ENCODE measurements at places on chromosomes 2 and 18.

- no peak for DNase-seq
These were observed 90.7 kb upstream of the TNP1 start for GRCh38 chr2:216950547-216950946.

DNA sequence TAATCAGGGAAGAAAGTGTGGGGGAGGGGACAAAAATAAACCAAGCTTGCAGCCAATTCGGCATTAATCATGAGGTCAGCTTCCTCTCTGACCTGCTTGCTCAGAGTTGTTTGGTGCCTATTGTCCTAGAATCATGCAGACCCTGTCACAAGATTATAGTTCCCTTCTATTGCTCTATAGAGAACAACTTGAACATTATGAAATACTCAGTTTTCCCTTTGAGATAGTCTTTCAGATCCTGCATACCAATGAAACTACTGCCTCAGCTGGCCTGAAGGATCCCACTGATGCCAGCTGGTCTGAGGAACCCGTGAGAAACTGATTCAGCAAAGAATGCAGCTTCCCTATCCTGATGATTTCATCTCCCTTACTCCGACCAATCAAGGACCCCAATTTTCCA, 955 bp upstream of the BBS5 start:
- DNase-seq, result no peak

DNA sequence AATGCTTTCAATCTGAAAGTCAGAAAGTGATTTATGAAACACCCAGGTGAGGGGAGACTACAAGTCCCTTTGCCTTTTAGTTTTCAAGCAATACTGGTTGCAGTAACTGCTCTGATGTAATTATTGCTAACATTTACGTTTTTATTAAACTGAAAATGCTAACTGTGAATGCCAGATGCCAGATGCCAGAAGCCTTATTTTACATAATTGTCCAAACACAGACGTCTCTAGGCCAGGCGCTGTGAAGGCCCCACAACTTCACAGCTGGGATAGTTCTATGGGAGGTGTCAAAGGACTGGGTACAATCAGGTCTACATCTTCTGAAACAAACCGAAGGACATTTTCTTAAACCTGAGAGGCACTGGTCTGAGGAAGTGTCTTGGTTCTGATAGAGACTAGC, 27.5 kb upstream of the MSGN1 start:
- no peak for DNase-seq

DNA sequence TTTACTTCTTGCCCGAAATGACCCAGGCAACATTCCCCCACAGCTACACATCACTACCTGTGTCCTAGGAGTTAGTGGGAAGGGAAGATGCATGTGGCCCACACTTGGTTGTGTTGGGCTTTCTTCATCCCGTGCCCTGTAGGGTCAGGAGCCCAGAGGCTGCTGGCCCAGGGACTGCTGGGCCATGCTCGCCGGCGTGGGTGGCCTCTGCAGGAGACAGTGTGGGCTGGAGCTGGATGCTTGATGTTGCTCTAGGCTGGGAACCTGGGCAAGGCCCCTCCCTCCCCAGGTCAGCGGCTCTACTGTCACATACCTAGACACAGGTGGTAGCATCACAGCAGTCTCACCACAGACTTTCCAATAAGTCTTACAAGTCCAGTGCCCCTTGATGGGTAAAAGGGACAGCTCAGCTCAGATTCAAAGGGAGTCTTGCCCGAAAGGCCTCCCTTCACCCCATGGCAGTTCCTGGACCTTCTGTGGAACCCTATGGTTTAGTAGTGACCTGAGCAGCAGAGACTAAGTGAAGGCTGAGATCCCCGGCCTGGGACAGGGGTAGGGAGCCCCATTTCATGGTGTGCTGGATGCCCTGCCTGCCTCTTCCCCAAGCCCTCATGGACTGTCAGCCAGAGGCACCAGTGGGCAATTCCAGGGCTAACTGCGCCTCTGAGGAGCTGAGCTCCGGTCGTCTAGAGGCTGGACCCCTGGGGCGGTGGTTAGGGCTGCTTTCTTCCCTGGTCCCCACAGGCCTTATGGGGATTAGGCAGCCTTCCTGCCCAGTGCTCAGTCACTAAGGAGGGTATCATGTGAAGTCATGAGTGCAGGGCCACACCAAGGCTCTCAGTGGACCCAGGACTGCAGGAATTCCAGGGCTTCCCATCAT, 45.4 kb upstream of the FAHD2A start:
- DNase-seq, result no peak

DNA sequence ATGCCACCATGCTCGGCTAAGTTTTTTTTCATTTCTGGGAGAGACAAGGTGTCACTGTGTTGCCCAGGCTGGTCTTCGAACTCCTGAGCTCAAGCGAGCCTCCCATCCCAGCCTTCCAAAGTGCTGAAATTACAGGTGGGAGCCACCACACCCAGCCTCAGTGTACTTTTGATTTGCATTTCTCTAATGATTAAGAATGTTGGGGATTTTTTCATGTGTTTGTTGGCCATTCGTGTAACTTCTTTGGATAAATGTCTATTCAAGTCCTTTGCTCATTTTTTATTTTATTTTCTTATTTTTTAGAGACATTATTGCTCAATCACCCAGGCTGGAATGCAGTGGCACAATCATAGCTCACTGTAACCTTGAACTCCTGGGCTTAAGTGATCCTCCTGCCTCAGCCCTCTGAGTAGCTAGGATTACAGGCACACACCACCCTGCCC, 73.1 kb downstream of the TMEM185B start:
- DNase-seq, result no peak

DNA sequence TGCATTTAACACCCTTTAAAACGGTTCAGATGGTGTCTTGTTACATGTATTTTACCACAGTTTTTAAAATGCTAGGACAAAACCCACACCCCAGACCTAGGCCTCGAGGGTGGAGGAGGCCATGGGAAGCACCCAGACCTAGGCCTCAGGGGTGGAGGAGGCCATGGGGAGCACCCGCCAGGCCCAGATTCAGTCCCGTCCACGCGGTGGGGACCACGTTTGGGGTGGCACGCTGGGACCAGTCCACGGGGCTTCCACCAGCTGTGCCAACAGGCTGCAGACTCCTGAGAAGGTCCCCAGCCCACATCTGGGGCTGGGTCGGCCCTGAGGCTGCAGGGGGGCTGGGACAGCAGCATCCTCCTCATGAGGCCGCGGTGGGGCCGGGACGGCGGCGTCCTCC, 63.4 kb downstream of the SLC66A2 start:
- DNase-seq, result no peak

DNA sequence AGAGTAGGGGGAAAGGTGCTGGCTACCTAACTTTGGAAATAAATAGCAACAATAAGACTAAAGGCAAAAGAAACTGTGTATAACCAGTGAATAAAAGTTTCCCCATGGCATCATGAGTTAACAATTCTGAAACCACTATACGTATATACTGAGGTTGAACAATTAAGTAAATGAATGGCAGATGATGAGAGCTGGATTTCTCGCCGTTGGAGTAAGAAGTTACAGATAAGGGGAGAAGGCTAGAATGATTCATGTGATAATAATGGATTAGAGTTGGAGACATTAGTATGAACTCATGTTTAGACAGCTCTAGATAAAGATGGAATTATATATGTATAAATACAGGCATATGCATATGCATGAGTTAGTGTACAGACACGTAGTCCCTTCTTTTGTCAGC, 152.7 kb downstream of the UBR3 start:
- DNase-seq, result no peak

GRCh38 chr18:6414118-6414722, 491 bp downstream of the L3MBTL4 start:
- no peak for DNase-seq

DNA sequence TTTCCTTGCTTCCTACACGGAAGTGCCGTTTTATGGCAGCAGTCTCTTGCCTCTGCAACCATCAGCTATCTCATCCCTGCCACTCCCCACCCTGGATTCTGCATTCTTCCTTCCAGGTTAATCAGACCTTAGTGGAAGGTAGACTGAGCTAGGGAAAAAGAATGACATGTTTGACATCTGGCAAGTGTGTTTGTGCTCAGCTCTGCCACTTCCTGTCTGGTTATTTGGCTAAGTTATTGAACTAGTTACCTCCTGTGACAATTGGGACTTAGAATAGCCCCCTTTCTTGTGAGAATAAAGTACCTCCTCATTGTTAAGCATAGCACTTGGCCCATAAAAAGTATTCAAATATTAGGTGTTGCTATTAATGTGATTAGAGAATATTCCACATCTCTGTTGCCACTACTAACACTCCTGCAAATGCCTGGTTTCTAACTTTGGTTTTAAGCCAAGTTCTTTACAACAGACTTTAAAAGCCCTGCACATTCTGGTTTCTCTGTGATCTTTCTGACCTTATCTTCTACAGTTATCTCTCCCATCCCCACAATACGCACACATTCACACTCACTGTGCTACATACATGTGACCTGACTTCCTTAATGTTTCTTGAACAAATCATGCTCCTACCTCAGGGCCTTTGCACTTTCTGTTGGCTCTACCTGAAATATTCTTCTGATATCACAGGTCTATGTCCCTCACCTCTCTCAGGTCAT, 10.8 kb upstream of the MAPRE2 start:
- DNase-seq, result no peak

All from GM04504 (cell line).